ENCODE measurements at places on chromosomes 7 and 10.

GRCh38 chr7:42687211-42688055 is 224.4 kb downstream of the C7orf25 start:
- no peak for DNase-seq

DNA sequence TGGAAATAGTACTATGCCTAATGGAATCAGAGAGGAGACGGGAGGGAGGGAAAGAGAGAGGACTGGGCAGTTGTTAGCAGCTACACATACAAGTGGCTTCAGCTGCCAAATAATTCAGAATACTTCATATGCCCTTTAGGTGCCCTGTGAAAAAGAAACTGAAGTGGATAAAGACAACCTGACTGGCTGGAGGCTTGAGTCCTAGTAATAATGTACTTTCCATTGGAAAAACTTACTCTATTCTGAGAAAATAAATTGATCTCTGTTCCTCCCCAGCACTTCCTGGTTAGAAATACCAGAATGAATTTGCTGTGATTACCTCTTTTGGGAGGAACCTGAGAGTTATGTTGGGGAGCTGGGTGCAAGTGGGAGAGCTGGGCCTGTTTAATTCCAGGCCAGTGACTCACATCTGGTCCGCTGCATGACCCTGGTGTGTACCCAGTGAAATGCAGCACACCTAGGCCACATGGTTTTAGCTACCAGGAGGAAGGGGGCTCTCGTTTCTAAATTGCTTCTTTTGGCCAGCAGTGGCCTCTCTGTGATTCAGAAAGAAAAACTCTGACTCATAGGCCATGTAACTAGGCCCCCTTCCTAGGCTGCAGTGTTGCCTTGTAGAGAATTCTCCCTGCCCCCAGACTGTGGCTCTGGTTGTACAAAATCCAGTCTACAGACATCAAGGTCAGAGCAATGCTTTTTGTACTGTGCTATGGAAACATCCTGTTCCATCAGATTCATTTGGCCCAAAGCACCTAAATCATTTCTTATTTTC is 6.5 kb downstream of the AGFG2 start:
- DNase-seq: no peak

- DNase-seq: no peak
Observed at GRCh38 chr10:26460736-26461135, 22.6 kb downstream of the APBB1IP start.

GRCh38 chr10:122553341-122553740 is 7.2 kb upstream of the DMBT1 start:
- DNase-seq: no peak

- no peak for DNase-seq
Observed at GRCh38 chr7:36986511-36986933, 262.2 kb upstream of the AOAH start.

Data from activated CD4-positive, CD25-positive, alpha-beta regulatory T cell (primary cell).